ENCODE measurements at places on chromosomes 4 and X.
A peak's percentile ranks its signal among the peaks of the same experiment; 100 is the strongest.

DNA sequence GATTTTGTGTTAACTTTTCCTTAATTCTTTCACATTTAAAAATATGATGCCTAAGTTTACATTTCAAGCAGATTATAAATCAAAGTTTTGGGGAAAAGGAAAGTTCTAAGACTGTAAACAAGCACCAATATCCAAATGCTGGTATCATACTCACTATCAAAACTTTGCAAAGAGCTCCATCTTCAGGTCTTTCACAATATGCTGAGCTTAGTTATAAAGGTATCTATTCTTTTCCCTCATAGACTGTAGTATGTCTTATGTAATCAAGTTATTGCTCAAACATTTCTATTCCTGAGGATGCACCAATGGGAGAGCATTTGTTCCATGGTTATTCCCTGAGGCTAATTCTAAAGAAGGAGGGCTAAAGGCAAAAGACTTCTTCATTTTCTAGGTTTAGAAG, 207.9 kb upstream of the FAM241A start:
- DNase-seq, result no peak

DNA sequence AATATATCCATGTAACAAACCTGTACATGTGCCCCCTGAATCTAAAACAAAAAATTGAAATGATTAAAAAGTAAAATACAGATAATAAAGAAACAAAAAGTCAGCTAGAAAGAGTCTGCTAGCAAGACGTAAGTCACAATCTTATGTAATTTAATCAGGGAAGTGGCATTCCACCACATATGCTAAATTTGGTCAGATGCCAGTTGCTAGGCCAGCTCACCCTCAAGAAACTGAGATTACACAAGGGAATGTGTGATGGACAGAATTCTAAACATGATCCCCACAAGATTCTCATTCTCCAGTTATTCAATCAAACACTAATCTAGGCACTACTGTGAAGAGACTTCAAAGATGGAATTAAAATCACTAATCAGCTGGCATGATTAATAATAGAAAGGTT, 689.3 kb downstream of the CENPC start:
- DNase-seq, result no peak

GRCh38 chrX:71107762-71108360, 1.3 kb upstream of the CXorf65 start:
- DNase-seq, result no peak

DNA sequence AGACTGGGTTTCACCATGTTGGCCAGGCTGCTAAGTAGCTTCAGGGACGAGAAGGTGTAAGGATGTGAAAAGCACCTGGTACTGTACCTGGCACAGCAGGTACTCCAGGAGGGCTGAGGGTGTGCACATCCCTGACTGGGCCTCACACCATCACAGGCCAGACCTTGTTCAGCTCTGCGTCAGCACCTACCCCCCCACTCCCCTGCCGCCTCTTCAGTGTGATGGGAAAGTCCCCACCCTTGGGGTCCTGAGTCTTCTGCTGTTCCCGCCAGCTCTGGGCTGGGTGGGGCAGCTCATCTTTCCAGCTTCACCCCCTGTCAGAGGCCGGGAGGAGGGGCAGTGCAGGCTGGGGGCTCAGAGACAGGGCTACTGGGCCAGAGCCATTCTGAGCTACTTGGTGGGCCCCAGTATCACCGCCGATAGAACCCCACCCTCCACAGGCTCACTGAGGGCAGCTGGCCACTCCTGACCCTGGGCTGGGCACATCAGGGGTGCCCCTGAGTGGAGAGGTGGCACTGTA, 6.7 kb upstream of the SH3BP2 start:
- no peak for DNase-seq

GRCh38 chrX:151151665-151152267, 24.6 kb upstream of the GPR50 start:
- DNase-seq, result no peak

- no peak for DNase-seq
These were observed 279.5 kb upstream of the TAPT1 start for GRCh38 chr4:16505726-16506125.

DNA sequence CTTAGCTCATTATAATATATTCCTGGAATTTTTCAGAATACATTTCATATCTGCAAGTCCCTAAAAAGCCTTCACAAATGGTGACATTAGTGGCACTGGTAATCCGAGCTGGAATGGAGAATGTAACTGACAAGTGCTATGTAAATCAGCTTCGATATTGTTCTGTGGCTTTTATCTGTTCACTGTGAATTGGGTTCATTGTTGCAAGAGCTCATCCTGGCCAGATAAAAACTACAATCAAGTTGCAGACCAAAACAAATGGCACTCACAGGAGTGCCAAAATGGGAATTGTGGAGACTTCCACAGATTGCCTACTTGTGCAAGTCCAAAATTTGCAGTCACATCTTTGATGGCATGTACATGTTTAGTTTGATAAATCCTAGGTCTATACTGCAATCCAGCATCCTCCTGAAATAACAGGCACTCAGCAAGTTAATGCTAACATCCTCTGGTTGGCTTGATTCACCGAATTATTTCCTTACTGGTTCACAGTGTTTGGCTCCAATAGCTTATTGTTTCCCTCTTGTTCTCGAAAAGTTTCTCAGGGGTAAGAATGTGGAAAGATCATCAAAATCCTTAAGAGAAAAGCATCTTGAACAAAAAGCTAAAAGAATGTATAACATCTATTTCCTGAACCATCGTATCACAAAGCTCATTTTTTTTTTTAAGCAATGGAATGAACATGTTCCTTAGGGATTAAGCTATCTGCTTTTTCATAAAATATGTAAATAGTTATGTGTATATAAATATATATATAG, 904.9 kb downstream of the CENPC start:
- DNase-seq, result no peak

GRCh38 chr4:69823481-69824186, 36.3 kb downstream of the SULT1E1 start:
- DNase-seq, result no peak

DNA sequence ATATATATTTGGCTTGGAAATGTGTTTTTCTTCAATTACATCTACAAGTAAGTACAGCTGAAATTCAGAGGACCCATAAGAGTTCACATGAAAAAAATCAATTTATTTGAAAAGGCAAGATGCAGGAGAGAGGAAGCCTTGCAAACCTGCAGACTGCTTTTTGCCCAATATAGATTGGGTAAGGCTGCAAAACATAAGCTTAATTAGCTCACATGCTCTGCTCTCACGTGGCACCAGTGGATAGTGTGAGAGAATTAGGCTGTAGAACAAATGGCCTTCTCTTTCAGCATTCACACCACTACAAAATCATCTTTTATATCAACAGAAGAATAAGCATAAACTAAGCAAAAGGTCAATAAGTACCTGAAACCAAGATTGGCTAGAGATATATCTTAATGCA, 26.1 kb downstream of the NUDT6 start:
- DNase-seq, result no peak

DNA sequence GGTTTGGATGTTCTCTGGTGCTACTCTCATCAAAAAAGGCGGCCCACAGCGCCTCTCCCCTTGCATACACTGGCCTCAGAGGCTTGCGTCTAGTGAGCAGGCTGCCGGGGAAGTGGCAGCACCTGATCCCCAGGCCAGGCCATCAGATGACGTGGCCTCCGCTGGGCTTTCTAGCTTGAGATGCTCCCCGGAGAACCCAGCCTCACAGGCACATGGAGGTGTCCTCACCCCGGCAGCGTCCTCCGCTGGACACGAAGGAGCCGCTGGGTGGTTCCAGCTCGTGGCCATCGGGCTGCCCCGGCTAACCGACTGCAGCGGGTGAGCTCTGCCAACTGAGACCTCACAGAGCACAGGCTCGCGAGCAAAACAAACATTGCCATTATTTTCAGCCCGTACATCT, 12.8 kb downstream of the IRAK1 start:
- DNase-seq, result peak; percentile 44

All from psoas muscle (tissue), 8 donors.